ENCODE measurements at places on chromosomes 5 and 9.

DNA sequence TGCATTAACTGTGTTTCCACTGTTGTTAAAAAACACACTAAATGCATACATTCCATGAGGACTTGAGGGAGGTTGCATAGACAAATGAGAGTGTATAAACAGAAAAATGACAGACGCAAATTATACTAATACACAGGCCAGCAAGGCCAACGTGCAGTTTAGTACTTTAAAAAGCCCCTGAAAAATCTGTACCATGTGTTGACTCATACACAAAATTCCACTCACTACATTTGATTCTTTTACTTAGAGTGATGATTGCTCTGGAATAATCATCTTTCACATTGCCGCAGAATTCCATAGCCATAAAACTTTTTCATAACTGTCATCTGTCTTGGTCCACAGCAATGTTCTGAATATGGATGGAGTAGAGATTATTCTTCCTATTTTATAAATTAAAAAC lies 215.7 kb downstream of the FAM114A2 start:
- DNase-seq = no peak

DNA sequence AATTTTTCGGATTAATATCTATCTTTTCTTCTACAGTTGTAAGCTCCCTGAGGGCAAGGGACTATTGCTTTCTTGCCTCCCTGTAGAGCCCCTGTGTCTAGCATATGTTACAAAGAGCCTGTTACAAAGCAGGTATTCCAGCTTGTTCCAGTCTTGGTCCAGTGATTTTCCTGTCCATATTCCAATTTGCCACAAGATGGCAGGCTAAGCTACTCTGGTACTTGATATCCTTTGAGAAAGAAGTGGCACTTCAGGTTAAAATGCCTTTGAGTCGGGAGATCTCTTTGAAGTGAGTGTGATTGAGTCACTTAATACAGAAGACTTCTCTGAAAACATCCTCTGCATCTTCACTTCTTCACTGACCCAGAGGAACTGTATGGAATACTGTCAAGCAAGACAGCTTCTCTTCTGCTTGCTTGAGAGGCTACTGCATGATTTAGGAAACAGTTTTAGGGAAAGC lies 24.5 kb downstream of the CAVIN4 start:
- DNase-seq = peak; percentile 17

DNA sequence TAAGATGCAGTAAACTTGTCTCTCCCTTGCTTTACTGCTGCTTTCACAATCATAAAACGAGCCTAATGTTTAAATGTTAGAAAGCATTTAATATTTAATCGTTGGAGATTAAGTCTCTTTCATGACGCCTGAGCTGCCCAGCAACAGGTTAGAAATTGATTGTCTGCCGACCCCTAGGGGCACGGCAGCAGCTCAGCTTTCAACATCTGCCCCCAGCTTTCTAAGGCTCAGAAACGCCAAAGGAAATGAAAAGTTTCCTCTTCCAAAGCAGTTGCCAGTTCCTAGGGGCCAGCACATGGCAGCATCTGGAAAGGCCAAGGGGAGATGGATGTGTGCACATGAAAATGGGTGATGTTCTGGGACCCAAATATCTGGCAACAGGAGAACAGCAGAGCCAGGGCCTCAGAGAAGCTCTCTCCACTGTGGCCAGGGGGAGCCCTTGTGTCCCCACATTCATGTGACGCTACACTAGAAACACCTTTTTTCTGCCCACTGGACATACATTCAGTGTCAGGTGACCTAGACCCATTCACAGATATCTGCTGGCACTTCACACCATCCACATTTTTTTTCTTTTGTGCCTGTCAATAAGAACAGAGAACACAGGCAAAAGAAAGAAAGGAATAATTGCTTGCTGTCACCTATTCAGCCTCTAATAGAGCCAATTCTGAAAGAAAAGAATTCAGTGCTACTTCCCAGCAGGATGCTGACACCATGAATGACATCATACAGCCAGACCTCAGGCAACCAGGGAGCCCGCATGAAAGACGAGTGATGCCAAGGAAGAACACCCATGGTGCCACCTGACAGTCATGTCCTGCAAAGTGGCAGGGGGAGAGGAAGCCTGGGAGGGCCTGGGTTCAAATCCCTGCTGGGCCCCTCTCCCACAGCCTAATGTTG lies 205.0 kb upstream of the TAS2R1 start:
- no peak for DNase-seq

DNA sequence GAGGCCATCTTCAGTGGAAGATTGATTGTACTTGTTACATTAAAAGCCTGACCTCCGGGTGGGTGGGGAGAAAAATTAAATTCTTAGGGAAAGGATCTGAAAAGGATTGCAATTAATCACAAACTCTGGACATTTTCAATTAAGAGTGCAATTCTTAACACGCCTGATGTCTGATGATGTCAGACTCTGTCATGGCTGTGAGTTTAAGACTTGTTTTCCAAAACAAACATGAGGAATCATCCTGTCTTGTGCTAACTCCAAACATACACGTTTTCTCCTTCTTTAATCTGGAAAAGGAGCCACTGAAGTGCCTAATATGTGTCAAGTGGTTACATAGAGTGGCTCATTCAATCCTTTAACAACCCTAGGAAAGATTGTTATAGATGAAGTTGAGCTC lies 60.4 kb upstream of the SMIM23 start:
- DNase-seq = no peak

- DNase-seq = peak; percentile 18
These were observed 164.8 kb upstream of the VCAN start for GRCh38 chr5:83306572-83307241.

DNA sequence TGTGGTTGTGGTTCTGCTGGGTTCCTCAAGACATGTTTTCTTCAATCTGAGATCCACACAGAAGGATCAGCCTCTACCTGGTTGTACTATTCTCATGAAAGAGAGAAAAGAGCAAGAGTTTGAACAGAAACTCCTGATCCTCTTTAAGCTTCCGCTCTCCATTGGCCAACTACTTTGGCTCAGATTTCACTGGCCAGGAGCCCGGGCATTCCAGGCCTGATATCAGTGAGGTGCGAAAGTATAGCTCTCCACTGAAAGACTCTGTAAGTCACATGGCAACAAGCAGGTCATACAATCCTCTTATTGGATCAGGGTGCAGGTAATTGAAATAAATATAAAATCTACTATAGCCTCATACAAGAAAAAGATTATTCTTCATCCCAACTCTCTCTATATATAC lies 920.5 kb downstream of the TLE4 start:
- no peak for DNase-seq

GRCh38 chr5:132752581-132753125 lies 5.4 kb downstream of the CCNI2 start:
- no peak for DNase-seq

GRCh38 chr5:93735378-93735777 lies 6.0 kb downstream of the POU5F2 start:
- DNase-seq = no peak

- DNase-seq = no peak
These were observed 103.4 kb upstream of the RASEF start for GRCh38 chr9:83166372-83166771.

DNA sequence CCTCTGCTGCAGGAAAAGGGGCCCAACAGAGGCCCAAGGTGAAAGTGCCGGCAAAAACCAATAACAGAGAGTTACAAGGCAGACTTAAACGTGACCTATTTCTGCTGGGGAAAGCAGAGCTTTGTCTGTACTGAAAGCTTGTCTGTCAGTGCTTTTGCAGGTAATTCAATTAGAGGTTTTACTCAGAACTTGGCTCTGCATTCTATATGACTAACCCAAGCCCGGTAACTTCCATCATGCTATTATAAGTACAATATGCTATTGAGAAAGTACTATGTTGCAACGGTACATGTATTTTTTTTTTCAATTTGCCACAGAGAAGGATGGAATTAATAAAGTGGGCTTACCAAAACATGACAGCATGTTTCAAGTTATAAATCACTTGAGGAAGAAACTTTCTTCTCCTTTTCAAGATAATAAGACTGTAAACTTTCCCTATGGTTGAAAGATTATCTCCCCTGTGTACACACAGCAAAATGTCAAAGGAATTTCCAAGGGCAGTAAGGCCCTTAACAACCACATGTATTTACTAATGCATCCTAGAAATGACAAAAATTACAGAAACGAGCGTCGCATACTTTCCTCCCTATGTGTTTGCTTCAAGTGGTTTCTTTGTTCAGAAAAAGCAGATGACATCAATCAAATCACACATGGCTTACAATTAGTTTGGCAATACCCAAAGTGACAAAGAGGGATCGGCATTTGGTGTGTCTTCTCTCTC lies 282.4 kb downstream of the EFNA5 start:
- peak; percentile 4 for DNase-seq

DNA sequence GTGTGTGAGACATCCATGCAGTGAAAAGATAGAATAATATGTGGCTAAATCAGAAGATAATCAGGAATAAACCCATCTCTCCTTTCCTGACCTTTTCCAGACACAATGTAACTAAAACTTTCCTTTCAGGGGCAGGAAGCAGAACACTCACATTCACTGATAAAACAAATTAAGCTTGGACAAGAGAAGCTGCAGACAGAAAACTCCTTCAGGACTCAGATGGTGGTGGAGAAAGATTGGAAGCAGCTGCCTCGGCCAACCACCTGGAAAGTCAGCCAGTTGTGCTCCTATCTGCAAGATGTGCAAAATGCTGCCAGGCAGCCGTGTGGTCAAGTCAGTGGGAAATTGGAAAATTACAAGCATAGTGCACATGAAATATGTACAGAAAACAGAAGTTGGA lies 26.9 kb downstream of the RASEF start:
- no peak for DNase-seq

GRCh38 chr5:38677636-38678035 lies 121.2 kb upstream of the LIFR start:
- DNase-seq = no peak

- DNase-seq = no peak
These were observed 3.6 kb upstream of the RASGEF1C start for GRCh38 chr5:180212363-180213255.

DNA sequence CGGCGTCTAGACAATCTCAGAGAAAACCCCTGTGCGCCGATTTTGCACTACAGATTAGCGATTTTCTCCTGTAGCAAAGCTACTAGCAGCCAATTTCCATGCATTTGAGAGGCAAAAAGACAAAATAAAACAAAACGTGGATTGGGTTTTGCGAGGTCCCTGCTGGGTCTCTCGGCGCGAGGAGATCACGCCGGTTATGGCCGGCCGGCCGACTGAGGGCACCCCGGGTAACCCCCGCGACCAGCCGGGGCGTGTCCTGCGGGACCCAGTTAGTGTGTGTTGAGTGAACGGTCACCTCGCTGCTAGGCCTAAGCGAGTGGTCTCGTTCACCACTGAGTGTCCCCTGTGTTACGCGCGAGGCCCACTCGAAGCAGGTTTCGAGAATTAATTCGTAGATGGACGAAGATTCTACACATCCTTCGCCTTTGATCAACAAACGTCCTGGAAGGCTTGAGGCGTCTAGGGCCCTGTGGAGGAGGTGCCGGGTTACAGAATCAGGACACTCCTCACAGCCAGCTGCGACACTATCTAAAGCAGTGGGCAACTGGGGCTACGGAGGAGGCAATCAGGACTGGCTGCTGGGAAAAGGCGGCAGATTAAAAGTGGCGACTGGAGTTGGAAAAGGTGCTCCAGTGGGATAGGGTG lies 764 bp upstream of the VDAC1 start:
- no peak for DNase-seq

DNA sequence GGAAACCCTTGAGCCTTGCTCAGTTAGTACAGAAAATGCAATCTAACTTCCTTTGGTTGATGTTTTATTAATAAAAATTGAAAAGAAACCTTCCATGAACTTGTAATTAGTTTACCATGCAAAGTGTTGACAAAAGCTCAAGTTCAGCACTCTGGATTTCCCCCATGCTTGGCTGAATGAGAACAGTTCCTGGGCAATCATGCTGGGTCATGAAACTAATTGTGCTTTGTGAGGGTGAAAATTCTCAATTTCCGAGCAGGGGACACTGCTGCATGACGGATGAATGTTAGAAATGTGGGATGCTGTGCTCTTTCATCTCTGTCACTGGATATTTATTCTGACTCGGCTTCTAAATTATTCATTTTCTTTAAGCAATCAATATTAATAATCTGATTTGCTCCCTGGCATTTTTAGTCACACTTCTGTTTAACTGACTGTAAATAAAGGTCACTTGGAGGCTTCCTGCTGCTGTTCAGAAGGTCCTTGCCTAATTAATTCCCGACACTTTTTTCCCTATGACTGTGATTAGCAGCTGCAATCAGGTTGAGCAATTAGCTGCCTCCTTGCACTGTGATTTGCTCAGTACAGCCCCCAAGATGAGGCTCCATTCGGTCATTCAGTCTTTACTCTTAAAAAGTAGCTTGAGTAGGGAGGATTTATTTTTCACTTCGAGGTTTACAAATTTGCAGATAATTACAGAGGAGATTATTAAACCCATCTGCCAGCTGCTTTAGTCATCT lies 678.1 kb upstream of the ZNF608 start:
- no peak for DNase-seq

GRCh38 chr9:127277099-127277498 lies 12.5 kb downstream of the GARNL3 start:
- DNase-seq = no peak

DNA sequence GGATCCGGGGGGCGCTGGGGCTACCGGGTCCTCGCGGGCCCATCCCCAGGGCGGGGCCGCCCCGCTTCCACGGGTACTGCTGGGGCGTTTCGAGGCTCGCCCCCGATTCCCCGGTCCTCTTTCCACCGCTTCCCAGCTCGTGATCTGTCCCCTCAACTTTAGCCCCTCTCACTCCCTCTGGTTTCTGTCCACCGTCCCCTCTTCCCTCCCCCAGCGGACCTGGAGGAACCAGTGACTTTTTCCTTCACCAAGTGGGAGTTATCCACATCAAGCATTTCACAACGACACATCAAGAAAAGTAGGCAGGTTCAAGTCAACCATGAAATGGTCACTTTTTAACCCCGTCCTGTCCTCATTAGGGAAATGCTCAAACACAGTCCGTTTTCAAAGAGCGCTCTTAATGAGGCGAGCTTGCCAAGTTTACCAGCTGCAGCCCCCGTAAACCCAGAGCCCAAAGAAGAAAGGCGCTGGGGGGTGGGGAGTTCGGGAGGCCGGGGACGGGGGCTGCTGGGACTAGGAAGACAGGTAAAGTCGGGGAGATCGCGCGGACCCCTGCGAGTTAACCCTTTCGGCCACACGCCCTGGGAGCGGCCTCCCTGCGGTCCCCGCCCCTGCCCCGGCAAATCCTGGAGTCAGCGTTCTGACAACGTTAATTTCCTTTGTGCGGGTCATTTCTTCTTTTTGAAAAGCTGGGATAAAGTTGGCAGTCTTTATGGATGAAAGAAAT lies 2.1 kb upstream of the NFIB start:
- DNase-seq = no peak

GRCh38 chr5:53590759-53591158 lies 30.3 kb downstream of the NDUFS4 start:
- no peak for DNase-seq

- no peak for DNase-seq
These were observed 792.2 kb upstream of the CDH9 start for GRCh38 chr5:27830546-27830945.

DNA sequence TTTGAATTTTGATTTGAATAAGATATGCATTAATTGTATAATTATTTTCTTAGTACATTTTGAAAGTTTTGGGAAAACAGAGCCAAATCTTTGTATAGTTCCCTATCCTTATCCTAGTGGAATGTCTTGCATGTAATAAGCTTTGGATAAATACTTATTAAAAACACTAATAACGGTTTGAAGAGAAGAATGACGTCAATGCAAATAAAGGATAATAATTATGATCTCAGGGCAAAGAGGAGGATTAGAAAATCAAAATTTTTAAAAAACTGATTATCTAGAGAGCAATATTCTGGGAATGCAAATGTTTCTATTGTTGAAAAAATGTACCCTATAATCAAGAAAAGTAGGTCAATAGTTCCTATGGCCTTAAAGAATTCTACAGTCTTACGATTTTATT lies 22.1 kb downstream of the TYRP1 start:
- DNase-seq = no peak

- no peak for DNase-seq
These were observed 1.7 kb downstream of the GOLM1 start for GRCh38 chr9:86097510-86098224.
